Colonic mucosa (tissue), 4 donors: ENCODE measurements at places on chromosomes 3 and 15.

GRCh38 chr3:62370858-62371719, 2.3 kb downstream of the FEZF2 start:
- DNase-seq, result no peak

GRCh38 chr3:149933858-149934257, 36.8 kb downstream of the PFN2 start:
- DNase-seq, result no peak

GRCh38 chr3:134374791-134375581, 739 bp upstream of the AMOTL2 start:
- peak; percentile 81 for DNase-seq

- DNase-seq, result no peak
These were observed 148.8 kb upstream of the TRIM42 start for GRCh38 chr3:140529096-140529495.

GRCh38 chr3:58591517-58592510, 14.6 kb upstream of the FAM107A start:
- DNase-seq, result no peak
